ENCODE measurements at places on chromosomes 2 and 18. TPM values are rescaled to one million over a fixed set of nuclear protein-coding genes. Genes with fewer than 3 reads are reported as not detected.

The RAB6C gene
- 0.68 TPM for total RNA-seq

The PID1 gene
- 66.2 TPM for total RNA-seq

The GPN1 gene
- total RNA-seq, result 22.3 TPM

The HOXD12 gene
- not detected for total RNA-seq

The AQP12B gene
- not detected for total RNA-seq

The COL3A1 gene
- total RNA-seq, result 875 TPM

The STK17B gene
- 40.2 TPM for total RNA-seq

DNA sequence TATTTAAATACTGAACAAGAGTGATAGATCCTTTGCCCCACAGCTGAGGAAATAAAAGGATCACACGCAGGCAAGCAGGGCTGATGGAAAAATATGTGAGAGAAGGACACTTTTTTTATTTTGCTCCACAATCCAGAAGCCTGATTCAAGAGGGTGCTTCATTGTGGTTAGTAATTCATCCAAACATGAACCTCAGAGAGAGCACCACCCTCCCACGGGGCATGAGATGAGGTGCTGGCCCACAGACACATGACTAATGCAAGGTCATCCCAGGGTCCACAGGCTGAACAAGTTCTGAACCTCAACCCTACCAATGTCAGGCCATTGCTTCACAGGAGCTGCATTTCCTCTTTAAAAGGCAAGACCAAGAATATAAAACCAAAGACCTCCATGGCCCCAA lies 239.6 kb downstream of the MREG start:
- no peaks in the 10 kb centered on the region for H3K27me3 ChIP-seq
- no peak overlapping the region for H3K27ac ChIP-seq
- H3K4me1 ChIP-seq, result peaks cover 44% of the 10 kb centered on the region
- no peak overlapping the region for H3K4me3 ChIP-seq

- no peak for DNase-seq
- H3K4me3 ChIP-seq, result no peak overlapping the region
- no peaks in the 10 kb centered on the region for H3K36me3 ChIP-seq
- no peak overlapping the region for H3K27ac ChIP-seq
- H3K4me1 ChIP-seq, result no peaks in the 10 kb centered on the region
Measured at GRCh38 chr18:32937066-32937465, 164.2 kb upstream of the KLHL14 start.

DNA sequence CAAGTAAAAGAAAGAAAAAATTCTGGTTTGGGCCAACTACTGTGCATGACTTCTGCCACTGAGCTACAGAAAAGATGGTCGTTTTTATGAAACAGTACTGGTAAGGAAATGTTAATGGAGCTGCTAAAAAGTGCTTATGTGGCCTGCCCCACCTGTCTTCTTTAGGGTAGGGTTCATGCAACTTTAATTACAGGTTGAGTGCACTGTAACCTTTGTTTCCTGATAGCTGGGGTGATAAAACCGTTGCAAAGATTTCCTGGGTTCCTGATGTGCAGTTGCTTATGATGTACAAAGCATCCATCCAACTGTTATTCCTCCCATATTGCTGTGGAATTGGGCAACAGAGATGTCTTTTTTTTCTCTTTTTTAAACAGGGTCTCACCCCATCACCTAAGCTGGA lies 34.3 kb upstream of the PUM2 start:
- no peaks in the 10 kb centered on the region for H3K36me3 ChIP-seq
- no peak overlapping the region for H3K27ac ChIP-seq
- peaks cover 7% of the 10 kb centered on the region for H3K4me1 ChIP-seq
- H3K27me3 ChIP-seq, result no peaks in the 10 kb centered on the region
- H3K4me3 ChIP-seq, result no peak overlapping the region

DNA sequence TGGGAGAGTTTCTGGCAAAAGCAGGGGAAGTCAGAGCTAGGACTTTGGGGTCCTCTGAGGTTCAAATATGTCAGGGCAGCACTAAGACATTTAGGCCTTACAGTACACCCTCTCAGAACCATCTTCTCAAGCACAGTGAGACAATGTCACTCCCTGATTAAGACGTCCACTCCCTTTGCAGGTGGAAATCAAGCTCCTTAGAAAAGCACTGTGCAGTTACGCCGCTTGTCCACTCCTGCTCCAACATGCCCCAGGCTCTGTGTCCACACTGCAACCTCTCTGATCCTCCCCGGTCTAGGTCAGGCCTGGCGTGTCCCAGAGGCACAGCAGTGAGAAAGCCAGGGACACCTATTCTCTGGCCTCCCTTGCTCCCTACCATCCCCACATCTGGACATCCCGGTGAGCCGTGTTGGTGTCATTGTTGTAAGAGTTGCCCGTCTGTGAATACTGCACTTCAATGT lies 528.6 kb upstream of the ID2 start:
- H3K4me1 ChIP-seq, result peaks cover 4% of the 10 kb centered on the region
- H3K36me3 ChIP-seq, result no peaks in the 10 kb centered on the region
- H3K4me3 ChIP-seq, result no peak overlapping the region

DNA sequence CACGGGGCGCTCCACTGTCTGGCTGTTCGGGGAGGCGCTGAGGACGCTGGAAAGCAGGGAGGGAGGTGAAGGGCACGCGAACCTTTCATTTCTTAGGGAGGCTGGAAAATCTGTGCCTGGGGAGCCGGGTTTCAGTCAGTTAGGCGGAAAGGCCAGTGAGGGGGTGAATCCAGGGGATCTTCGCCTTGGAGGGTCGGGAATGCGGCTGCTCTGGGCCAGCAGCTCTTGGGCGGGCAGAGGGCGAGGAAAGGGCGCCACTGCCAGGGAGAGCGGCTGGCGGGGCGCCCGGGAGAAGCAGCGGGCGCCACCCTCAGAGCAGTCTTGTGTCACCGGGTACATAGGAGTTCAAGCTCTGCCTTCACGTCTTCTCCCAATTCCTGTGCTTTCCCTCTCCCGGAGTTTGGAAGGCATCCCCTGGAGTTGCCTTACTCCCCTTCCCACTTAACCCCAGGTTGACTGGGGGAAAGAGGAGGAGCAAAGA lies 1.4 kb downstream of the CCDC85A start:
- H3K27ac ChIP-seq, result no peak overlapping the region
- no peaks in the 10 kb centered on the region for H3K36me3 ChIP-seq
- peaks cover 8% of the 10 kb centered on the region for H3K4me1 ChIP-seq

DNA sequence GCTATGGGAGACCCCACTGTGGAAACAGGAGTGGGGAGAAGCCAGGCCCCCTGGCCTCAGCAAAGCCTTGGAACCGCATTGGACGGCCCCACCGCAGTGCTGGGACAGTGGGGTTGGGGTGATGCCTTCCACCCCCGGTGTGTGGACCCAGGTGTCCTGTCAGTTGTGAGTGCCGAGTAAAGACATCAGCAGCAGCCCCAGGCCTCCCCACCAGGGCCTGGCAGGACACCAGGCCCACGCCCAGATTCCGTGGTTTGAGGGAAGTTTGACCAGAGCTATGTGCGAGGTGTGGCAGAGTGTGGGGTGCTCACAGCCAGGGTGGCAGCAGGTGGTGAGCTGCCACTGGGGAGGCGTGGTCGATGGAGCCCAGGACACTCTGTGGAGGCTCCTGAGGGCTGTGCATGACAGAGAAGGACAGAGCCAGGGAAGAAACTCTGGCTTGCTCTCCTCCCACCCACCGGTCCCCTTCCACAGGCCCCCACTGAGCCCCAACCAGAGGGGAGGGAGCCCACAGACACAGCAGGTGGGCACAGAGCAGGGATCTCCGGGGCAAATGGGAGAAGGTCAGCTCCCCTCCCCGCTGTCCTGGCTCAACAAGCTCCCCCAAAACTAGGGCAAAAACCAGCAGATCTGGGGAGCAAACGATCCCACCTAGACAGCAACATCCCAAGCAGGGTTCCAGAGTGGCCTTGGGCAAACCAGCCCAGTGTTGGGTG lies 69.1 kb downstream of the TWIST2 start:
- H3K36me3 ChIP-seq, result no peaks in the 10 kb centered on the region
- H3K27me3 ChIP-seq, result no peaks in the 10 kb centered on the region
- DNase-seq, result no peak
- no peak overlapping the region for H3K27ac ChIP-seq

- H3K4me3 ChIP-seq, result no peak overlapping the region
- H3K36me3 ChIP-seq, result no peaks in the 10 kb centered on the region
- H3K27ac ChIP-seq, result no peak overlapping the region
- no peak for DNase-seq
Measured at GRCh38 chr2:64049633-64050220, 30.5 kb upstream of the VPS54 start.

GRCh38 chr2:40201425-40201824 lies 250.5 kb downstream of the SLC8A1 start:
- no peak overlapping the region for H3K27ac ChIP-seq
- no peaks in the 10 kb centered on the region for H3K27me3 ChIP-seq
- no peaks in the 10 kb centered on the region for H3K36me3 ChIP-seq

DNA sequence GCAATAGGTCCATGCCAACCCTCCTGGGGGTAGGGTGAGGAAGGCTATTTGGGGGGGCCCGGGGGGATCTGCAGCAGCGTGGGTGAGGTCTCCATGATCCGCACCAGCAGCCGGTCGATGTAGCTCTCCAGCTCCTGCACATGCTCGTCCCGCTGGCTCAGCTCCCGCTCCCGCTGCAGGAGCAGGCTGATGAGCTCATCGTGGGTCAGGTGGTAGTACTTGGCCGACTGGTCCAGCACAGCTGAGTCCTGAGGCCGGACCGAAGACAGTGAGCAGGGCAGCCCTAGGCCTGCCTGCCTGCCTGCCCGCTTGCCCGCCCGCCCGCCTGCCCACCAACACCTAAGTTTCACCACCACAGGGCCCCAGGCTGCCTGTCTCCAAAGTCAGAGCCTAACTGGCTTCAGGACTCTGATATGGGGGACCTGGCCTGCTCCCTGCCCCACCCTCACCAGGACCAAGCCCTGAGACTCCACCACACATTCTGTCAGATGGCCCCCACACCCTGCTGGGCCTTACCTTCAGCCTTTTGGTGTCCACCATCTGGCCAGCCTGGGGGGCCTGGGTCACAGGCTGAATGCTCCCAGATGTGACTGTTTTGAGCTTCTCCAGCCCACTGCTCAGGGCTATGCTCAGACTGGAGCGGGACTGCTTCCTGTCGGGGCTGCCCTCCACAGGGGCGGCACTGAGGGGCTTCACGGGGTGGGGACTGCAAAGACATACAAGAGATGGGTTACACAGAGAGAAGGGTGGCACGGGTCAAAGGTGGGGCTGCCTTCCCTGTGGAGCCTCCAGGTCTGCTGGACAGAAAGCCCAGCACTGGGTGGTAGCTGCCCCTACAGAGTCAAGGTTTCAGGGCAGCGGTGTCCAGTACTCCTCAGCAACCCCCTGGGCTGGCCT lies 4.2 kb upstream of the SFXN5 start:
- peaks cover 9% of the 10 kb centered on the region for H3K4me1 ChIP-seq
- no peak overlapping the region for H3K27ac ChIP-seq
- no peak for DNase-seq
- H3K27me3 ChIP-seq, result no peaks in the 10 kb centered on the region
- no peak overlapping the region for H3K4me3 ChIP-seq

GRCh38 chr2:79980816-79981215 lies 323.7 kb downstream of the LRRTM1 start:
- no peak overlapping the region for H3K27ac ChIP-seq
- no peak overlapping the region for H3K4me3 ChIP-seq
- no peaks in the 10 kb centered on the region for H3K36me3 ChIP-seq
- no peak for DNase-seq
- H3K4me1 ChIP-seq, result no peaks in the 10 kb centered on the region

DNA sequence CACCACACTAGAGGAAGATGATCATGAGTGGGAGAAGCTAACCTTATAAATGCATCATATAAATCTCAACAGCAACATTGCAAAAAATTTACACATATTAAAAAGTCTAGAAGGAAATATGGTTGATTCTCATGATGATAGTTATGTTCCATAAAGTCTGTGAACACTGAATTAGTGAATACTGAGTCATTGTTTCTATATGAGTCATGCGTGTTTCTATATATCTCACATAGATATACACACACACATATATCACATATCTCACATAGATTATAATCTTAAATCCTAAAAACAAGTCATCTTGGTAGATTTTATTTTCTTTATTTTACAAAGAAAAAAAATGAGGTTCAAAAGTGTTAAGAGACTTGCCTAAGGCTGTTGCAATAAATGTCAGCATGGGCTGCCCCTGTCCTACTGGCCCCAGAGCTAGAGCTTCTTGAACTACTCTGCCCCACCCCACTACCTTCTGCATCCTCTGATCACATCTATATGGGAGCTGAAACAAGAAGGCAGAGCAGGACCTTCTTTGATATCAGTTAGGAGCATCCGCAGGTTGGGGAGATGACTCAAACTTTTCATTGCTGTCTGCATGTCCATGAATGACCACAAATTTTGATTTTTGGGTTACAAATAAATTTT lies 81.8 kb upstream of the ADAM23 start:
- no peak overlapping the region for H3K27ac ChIP-seq
- DNase-seq, result no peak
- no peaks in the 10 kb centered on the region for H3K4me1 ChIP-seq
- H3K27me3 ChIP-seq, result no peaks in the 10 kb centered on the region

DNA sequence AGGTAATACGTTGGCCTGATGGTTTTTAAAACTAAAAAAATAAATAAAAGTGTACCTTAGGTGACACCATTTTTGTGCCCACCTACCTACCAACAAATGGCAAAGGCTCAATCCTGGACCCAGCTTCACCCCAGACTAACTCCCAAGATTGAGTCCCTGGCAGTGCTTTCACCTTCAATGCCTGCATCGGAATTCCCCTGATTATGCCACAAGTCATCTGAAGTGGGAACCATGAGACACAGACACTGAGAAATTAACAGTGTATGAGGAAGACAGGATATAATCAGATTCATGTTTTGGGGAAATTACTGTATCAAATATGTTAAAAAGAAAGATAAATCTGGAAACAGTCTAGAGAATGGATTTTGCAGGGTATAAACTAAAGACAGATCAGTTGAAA lies 41.6 kb downstream of the ZBTB14 start:
- no peak overlapping the region for H3K4me3 ChIP-seq
- no peaks in the 10 kb centered on the region for H3K27me3 ChIP-seq
- no peak overlapping the region for H3K27ac ChIP-seq

GRCh38 chr2:65015731-65016130 lies 26.5 kb downstream of the SLC1A4 start:
- H3K27me3 ChIP-seq, result no peaks in the 10 kb centered on the region
- no peak overlapping the region for H3K4me3 ChIP-seq
- H3K27ac ChIP-seq, result no peak overlapping the region
- no peak for DNase-seq

DNA sequence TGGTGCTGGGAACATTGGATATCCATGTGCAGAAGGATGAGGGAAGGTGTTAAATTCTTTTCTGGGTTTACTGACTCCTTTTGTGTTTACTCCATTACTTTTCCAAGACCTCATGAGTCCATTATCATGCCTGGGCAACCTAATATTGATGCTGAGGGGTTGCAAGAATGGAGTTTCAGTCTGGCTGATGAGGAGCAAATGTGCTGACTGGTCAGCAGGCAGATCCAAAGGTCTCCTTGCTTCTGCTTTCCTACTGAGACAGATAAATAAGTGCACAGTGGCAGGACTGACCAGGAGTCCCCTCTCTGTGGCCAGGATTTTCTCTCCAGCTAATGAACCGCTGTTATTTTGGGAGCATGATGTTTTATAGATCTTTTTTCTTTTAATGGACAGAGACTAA lies 43.6 kb upstream of the WIPF1 start:
- no peak overlapping the region for H3K27ac ChIP-seq
- DNase-seq, result no peak
- no peaks in the 10 kb centered on the region for H3K27me3 ChIP-seq
- no peaks in the 10 kb centered on the region for H3K36me3 ChIP-seq
- H3K4me1 ChIP-seq, result peaks cover 6% of the 10 kb centered on the region

- no peak overlapping the region for H3K4me3 ChIP-seq
- no peak for DNase-seq
- no peaks in the 10 kb centered on the region for H3K27me3 ChIP-seq
- no peaks in the 10 kb centered on the region for H3K4me1 ChIP-seq
- no peaks in the 10 kb centered on the region for H3K36me3 ChIP-seq
- no peak overlapping the region for H3K27ac ChIP-seq
Measured at GRCh38 chr2:54880428-54880827, 157.0 kb downstream of the EML6 start.

All from thoracic aorta (tissue), 2 donors.